Ascending aorta (tissue), 2 donors: ENCODE measurements at places on chromosomes 5 and 9.

GRCh38 chr9:93644397-93645088, 68.2 kb downstream of the PHF2 start:
- DNase-seq: peak; percentile 53

DNA sequence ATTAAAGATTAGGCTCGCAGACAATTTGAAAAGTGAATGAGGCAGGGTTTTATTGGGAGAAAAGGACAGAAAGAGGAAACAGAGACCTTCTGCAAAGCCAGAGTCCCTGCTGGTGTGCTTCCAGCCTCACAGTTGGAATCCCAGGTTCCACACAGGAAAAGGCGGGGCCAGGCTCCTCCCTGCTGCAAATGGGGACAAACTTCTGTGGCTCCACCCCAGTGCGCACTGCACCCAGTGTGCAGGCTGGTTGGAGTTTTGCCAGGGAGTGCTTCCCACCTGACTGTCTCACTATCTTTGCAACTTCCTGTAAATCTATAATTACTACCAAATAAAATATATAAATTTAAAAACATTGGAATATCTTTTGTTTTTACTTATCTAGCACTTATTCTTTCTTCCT, 386.0 kb upstream of the GRIN3A start:
- no peak for DNase-seq

GRCh38 chr5:42655982-42656650, 100.5 kb upstream of the CCDC152 start:
- no peak for DNase-seq

- no peak for DNase-seq
Observed at GRCh38 chr5:126754609-126755008, 22.3 kb upstream of the LMNB1 start.

GRCh38 chr9:109311286-109311685, 9.6 kb downstream of the EPB41L4B start:
- DNase-seq: no peak

DNA sequence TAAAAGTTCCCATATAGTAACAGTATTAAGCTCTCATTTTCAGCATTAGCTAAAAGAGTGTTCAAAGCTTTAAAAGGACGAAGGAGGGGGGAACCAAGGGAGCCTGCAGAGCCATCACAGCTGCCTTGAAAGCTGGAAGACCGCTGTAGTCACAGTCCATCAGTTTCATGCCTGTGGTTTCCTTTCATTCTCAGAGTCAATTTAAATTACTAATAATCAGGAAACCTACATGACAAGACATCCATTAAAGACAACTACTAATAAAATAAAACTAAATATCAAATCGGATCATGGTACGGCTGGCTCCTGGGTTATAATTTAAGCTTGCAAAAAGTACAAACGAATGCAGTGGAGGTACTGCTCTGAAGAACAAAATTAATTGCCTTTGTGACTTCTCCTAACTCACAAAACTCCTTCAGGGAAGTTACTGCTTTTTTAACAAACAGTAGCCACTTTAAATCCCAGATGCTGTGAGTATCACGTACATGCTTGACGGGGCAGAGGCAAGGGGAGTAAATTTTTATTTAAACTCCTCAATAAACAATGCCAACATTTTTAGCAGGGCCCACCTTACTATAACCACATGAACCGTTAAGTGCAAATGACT, 213.5 kb downstream of the DENND1A start:
- DNase-seq: no peak

- DNase-seq: no peak
Observed at GRCh38 chr9:89095761-89096528, 82.7 kb downstream of the SHC3 start.

DNA sequence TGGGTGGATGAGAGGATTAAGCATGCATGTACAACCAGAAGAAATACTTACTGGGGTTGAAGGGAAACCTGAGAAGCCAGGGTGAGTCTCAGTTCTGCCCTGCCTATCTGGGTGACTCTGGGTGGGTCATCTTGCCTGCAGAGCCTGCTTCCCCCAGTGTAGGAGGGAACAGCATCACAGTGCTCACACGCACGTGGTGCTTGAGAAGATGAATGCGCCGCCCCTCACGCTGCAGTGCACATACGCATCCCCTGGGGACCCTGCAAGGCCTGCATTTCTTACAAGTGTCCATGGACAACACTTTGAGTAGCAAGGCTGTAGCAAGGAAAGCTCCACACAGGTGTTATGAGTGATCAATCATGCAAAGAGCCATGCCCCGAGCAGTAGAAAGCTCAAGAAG, 18.7 kb upstream of the GABBR2 start:
- DNase-seq: no peak

DNA sequence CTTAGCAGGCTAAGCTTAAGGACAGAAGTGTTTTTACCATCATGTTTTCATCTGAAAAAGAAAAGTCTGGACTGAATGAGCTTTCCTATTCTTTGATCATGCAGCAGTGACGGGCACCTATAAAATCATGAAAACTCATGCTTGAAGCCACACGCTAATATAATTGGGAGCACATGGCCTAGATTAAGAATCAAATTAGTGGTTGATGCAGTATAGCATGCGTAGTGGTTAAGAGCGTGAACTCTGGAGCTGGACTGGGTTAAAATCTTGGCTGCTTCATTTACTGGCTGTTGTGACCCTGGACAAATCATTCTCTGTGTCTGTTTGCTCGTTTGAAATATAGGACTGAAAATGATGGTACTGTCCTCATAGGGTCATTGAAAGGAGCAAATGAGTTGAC, 49.9 kb upstream of the IL13 start:
- DNase-seq: no peak

DNA sequence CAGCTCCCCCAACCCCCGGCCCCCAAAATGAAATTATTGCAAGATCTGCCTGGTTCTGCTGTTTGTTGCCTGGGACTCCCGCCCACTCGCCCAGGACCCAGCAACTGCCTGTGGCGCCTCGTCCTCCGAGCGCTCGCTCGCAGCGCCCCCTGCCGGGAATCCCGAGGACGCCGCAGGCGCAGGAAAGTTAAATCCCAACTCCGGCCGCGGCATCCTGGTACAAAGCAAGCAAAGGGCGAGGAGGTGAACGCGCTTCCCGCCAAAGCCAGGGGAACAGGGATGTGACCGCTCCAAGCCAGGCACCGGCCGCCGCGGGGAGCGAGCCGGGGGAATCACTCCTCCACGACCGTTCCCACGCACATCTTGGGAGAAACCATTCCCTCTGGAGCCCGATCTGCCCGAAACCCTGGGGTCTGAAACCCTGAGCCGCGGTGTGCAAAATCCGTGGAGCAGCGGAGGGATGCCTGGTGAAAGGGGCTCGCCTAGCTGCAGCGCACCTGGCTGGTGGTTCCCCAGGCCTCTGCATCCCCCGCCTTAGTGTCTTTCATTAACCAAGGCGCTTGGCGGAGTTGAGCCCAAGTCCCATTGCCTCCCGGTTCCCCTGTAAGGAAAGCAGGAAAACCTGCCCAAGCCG, 1.3 kb downstream of the SEMA5A start:
- no peak for DNase-seq

GRCh38 chr5:97167435-97167834, 15.6 kb downstream of the RIOK2 start:
- DNase-seq: no peak

- DNase-seq: no peak
Observed at GRCh38 chr5:76978869-76979268, 26.0 kb downstream of the CRHBP start.

DNA sequence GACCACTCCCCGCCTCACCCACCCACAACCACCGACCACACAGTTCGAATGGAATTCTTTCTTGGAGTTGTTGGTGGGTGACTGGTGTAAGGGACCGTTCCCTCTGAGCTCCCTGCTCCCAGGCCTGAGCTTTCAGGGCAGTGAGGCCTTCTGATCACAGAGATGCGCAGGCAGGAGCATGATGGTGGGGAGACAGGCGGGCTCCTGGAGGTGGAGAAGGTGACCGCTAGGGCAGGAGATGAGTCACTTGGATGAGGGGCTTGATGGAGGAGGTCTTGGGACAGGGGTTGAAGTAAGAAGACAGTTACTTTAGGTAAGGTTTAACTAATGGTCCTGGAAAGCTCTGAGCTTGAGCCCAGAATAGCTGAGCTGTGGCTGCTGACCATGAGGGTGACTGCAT, 88.5 kb downstream of the HSPA4 start:
- no peak for DNase-seq

DNA sequence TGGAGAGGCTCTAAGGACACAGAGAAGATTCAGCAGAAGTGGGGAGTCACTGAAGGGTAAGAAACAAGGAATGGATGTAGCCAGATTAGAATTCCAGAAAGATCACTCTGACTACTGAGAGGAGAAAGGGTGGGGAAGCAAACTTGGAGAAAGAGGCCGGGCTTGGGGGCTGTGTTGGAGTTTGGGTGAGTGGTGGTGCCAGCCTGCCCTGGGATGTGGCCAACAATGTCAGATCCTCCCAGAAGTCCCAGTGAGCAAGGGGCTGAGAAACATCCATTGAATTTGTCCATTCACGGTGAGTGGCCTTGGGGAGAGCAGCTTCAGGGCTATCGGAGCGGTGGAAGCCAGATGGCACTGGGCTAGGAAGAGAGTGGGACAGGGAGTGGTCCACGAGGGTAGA, 60.4 kb downstream of the COL15A1 start:
- peak; percentile 41 for DNase-seq

DNA sequence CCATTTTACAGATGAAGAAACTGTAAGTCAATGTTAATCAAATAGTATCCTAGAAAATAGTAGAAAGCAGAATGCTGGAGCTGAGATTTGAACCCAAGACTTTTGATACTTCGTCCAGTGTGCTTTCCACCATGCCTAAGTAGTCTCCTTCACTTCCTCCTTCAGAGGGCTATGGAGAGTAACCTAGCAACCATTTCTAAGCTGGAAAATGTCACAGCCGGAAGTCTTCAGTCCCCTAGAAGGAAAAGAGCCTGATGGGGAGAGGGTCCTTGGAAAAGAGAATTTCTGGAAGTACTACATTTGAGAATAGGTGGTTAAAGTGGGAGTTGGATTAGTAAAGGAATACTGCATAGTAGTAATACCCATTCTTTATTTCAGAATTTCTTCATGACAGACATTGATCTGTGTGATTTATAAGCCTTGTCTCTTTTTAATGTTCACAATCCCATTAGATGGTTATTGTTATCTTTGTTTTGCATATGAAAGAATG, 32.7 kb downstream of the PCDHAC2 start:
- no peak for DNase-seq

DNA sequence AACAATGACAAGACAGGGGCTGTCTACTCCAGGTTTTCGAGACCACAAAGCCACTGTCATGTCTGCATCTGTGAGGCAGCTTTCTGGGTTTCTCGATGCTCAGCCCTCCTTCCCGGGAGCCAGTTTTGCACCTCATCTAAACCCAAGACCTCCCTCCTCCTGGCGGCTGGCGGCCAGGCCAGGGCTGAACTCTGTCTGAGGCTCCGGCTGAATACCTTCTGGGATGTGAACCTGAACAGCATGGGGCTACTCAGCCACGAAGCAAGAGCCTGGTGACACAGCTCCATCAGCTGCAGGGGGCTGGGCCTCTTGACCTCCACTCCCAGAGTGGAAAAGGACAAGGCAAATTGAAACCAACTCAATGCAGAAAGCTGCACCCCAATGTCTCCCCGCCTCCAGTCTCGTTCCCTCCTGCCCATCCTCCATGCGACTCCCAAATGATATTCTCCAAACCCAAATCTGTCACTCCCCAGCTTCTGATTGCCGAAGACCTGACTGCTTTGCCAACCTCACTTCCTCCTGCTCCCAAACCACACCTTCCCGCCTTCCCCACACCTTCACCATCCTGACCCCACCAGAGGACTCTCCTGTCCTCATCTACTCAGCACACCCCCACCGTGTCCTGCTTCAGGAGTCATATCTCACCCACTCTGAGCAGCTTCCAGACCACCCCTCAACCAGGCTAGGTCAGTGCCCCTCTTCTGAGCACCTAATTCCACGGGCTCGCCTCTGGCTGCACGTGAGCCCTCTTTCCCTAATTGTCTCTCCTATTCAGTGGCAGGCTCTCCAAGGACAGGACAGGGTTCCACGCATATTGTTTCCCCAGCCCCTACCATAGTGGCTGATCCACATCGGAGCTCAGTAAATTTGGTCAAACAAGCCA, 4.5 kb downstream of the ANKS6 start:
- DNase-seq: peak; percentile 63

DNA sequence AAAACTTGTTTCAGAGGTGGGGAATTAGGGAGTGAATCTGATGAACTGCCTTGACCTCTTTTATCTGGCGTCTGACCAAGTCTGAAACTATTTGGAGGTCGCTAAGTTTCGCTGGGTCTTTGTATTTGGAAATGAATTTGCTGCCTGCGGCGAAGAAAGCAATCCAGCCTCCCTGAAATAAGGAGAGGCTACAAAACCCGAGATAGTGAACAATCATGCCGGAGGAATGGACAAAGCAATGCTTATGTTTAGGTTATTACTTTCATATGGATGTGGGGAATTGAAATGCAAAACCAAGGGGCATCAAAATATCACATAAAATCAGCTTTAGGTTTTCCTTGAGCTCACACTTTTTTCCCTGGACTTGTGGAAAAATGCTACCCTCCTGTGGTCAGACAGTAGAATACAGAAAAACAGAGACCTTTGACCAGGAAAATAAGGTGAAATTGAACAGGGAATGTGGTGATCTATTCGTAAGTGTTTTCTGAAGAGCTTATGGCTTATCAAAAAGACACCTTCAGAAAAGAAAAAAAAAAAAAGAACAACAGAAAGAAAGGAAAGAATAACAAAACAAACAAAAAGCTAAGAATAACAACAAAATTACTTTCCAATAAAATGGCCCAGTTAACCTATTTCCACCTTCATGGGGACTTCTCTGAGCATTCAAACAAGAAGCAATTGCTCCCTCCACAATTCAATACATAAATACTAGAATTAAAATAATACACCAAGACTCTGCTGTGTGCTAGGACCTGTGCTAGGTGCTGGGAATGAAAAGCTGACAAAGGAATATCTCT, 68.6 kb upstream of the DPYSL3 start:
- no peak for DNase-seq

DNA sequence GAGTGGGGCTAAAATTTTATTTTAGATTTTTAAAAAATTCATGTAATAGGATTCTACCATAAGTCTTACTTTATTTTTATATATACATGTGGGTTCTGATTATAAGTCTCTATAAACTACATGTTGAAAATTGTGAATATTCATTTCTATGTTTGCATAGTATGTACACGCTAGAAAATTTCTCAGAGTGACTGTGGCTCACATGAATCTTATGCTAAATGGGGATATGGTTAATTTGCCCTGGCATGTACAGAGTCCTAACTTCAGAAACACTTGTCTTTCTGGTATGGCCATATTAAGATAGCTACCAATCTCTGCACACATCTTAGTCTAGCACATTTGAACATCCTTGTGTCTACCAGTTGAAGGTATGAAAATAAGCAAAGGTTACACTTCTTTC, 154.8 kb downstream of the FBXL7 start:
- DNase-seq: no peak
